ENCODE measurements at places on chromosomes 6 and 20.

DNA sequence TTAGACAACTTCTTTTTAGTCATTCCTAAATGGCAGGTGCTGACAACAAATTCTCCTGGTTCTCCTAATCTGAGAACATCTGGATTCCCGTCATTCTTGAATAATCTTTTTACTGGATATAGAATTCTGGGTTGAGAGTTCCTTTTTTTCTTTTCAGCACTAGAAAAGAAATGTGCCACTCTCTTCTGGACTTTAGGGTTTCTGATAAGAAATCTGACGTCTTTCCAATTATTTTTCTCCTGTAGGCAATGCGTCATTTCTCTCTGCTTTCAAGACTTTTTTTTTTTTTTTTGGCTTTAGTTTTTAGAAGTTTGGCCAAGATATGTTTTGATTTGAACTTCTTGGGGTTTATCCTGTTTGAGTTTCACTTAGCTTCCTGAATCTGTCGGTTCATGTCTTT, 66.1 kb upstream of the RNF24 start:
- DNase-seq = no peak

DNA sequence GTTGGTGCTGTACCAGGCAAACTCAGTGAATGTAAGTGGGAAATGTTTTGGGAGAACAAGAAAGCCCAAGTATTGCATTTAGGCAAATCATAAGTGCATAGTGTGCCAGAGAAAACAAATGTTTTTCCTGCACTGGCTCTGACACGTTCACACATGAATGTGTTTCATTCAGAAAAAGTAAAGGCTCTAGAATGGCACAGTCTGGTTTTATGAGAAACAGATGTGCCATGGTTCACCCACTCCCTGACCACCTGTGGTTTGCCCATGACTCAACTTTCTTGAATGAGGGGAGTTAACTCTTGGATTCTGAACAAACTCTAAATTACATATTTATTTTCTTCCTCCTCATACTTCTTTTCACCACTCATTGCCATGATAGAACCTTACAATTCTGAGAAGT, 126.9 kb downstream of the KCNQ5 start:
- DNase-seq = no peak

DNA sequence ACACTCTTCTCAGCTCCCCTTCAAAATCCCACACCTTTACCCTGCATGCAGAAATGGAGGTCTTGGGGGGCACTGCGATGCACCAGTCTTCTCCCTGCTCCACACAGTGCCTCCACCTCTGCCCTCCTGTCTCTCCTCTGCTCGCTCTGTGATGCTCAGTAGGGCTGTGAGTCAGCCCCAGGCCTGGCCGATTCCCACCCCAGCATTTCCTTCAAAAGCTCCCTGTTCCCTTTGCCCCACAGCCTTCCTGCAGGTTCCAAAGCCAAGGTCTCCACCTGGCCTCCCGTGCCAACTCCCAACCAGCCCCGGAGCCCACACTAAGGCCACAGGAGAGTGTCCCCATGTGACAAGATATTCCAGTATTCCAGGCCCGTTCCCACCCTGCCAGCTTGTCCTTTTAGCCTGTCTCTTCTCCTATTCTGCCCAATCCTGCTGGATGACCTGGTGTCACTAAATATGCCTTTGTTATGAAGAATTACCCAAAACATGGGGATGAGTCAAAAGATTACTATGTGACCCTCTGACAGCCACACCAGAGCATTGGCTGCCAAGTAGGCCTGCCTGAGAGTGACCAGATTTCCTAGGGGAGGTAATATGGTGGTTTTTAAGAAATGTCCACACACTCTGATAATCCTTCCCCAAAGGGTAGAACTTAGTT, 118.9 kb upstream of the NXT1 start:
- DNase-seq = no peak

GRCh38 chr6:128069188-128069587, 168.3 kb upstream of the THEMIS start:
- no peak for DNase-seq

DNA sequence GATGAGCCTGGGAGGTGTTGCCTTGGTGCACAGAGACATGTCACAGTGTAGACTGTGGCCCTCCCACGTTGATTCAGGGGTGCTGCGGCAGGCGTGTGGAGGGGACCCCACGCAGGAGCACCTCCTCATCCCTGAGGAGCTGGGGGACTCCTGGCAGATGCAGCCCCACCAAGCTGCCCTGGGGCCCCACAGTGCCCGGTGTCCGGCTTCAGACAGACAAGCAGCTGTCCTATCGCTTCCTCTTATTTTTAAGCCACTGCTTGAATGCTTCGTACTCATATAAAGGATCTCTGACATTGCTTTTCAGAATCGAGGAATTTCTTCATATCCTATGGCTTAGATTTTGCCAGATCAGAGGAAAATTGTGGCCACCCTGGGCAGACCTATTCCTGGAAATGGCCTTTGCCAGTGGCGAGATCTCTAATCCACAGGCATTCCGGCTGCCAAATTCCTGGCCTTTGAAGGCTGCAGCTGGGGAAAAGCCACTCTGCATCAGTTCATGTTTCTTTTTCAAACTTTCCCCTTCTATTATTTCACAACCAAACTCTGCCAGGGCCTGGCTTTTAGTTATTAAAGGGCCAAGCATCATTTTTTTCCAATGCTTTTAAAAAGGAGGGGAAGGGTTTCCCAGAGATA, 337.0 kb downstream of the THBS2 start:
- no peak for DNase-seq

All from CD4-positive, alpha-beta T cell treated with Interleukin-1 beta for 1 hour (primary cell).